Adipocyte (in vitro differentiated cells): ENCODE measurements at places on chromosomes 11 and 22.
A peak's percentile ranks its signal among the peaks of the same experiment; 100 is the strongest.

- DNase-seq = no peak
Measured at GRCh38 chr11:57873196-57873911, 111.8 kb downstream of the CTNND1 start.

GRCh38 chr11:120972621-120973020 is 51.3 kb upstream of the TBCEL start:
- no peak for DNase-seq

DNA sequence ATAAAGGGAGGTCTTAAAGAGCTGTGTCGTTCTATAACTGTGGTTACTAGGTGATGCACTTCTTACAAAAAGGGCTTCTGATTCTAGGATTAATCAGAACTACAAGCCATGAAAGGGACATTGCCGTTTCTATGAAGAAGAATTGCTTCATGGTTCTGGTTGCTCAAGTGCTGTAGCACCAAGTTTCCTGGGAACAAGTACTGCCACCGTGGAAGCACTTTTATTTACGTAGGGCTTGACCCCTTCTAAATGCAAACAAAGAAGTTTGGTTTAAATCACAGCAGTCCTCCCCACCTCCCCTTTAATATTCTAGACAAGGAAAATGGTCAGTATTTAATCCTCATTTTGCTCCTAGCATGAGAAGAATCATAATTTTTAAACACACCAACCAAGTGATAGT is 9.8 kb downstream of the YAP1 start:
- DNase-seq = peak; percentile 65

- no peak for DNase-seq
Measured at GRCh38 chr11:119759747-119760412, 30.9 kb upstream of the NECTIN1 start.

DNA sequence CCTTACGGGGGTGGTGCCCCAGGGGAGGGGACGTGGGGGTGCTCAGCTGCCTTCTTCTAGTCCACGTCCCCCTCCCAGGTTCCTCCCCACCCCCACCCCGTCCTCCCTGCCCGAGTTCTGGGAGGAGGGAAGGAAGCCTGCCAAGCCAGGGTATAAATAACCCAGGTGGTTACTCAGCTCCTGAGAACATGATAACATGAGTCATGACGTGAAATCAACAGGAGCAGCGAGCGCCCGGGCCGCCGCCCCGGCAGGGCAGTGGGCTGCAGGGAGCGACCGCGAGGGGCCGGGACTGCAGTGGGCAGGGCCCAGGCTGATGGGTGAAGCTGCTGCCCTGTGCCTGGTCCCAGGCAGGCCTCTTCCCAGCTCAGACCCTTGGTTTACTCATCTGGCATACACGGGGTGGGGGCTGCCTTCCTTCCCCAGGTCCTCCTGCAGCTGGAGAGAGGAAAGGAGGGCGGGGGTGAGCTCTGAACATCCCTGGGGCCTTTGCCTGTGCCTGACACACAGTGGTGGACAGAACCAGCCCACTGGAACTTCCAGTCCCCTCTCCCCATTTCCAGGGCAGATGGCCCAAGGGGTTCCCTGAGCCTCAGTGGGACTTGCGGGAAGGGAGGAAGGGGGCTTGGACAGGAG is 8.8 kb upstream of the PDGFB start:
- DNase-seq = peak; percentile 72
